NCI-H524 (cell line): ENCODE measurements at places on chromosomes 5 and 9.

GRCh38 chr5:34487159-34487879 is 168.8 kb upstream of the RAI14 start:
- no peak for DNase-seq

- DNase-seq: no peak
Measured at GRCh38 chr5:132438917-132439316, 51.7 kb downstream of the IRF1 start.

DNA sequence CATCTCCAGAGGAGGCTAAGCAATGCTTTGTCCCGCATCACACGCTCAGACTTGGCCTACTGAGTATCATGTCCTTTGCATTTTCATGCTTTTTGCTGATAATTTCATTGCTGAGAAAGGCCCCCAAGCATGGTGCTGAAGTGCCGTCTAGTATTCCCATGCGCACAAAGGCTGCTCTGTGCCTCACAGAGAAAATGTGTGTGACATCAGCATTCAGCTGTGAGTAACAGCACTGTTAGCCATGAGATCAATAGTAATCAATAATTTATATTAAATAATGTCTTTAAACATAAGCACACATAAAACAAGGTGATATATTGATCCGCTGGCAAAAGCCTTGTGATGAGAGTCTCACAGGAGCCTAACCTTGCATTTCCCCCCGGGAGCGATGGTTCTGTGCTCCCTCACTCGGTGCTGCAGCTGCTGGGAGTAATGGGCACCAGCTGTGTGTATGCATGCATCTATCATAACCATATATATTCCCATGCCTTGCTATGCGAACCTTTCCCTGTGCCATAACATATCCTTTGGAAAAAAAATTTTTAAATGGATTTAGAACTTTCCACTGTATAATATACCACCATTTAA is 50.4 kb upstream of the RNF130 start:
- no peak for DNase-seq

DNA sequence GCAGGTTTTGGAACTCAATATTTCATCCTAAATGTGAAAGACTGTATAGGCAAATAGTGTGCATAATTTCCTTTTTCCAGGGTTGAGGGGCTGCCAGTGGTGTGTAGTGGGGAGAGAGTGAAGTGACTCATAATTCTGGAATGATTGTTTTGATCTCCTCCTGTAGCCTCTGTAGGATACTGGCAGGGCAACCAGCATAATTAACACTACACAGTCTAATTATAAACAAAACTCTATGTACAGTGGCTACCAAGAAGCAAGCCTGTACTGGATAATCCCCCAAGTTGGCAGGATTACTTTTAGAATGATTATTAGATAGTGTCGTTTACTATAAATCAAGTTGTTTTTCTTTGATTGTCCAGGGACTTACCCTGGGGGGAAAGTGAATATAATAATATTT is 32.2 kb downstream of the LNPEP start:
- no peak for DNase-seq

DNA sequence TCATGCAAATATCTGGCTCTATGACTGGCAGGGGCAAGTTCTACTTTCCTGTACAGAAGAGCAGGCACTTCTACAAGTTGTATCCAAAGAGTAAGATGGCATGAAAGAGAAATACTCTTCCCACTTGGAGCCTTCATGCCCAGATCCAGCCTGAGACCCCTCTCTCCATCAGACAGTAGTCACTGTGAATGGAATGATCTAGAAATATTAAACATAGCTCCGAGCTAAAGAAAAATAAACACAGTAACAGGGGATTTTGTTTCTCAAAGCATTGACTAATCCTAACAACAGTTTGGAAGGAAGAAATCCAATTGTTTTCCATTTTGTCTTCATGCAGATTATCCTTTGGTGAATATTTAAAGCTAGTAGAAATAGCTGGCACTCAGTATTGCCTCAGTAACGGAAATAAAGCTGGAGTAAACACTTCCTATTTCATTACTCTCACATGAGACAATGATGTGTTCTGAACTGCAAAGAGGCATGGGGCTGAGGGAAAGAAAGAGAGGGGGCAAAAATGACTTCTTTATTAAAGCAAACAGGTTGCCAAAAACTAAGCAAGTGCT is 100.0 kb downstream of the SEMA5A start:
- DNase-seq: no peak

DNA sequence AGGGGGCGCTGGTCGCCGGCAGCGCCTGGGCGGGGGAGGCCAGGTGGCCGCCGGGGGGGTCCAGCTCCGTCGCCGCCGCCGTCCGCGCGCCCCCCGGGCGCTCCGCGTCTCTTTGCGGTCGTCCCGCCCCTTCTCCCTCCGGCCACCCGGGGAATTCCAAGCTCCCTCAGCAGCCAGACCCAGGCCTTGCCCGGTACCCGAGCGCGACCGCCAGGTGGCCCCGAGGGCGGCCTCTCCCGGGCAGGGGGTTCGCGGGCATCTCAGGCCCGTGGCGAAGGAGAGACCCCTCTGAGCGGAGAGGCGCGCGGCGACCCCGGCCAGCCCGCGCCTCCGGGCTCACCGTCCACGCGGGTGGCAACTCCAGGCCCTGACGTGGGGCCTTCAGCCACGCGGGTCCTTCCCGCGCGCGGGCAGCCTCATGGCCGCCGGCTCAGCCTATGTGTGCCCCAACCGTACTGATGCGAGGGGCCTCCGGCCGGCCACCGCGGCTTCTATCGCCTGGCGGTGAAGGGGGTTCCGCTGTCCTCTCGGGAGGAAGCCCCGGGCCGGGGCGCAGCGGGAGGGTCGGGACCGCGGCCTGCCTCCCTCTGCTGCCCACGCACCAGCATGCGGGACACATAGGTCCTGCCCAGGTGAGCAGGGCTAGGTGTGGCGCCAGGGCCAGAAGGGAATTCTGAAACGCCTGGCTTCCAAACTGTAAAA is 529 bp upstream of the NRARP start:
- DNase-seq: no peak

DNA sequence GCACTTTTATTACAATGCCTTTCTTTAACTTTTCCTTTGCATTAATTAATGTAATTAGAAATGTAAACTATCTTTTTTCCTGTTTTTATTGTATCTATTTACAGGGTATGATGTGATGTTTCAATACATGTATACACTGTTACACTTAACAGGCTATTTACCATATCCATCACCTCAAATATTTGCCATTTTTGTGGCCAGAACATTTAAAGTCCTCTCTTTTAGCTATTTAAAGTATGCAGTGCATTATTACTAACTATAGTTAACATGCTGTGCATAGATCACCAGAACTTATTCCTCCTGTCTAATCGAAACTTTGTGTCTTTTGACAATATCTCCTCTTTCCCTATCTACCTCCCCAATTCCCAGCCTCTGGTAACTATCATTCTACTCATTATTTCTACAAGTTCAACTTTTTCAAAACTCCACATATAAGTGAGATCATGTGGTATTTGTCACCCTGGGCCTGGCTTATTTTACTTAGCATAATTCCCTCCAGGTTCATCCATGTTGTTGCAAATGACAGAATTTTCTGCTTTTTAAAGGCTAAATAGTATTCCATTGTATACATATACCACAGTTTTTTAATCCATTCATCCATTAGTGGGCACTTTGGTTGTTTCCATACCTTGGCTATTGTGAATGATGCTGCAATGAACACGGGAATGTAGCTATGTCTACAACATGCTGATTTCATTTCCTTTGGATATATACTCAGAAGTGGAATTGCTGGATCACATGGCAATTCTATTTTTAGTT is 32.8 kb downstream of the OR2K2 start:
- DNase-seq: no peak

DNA sequence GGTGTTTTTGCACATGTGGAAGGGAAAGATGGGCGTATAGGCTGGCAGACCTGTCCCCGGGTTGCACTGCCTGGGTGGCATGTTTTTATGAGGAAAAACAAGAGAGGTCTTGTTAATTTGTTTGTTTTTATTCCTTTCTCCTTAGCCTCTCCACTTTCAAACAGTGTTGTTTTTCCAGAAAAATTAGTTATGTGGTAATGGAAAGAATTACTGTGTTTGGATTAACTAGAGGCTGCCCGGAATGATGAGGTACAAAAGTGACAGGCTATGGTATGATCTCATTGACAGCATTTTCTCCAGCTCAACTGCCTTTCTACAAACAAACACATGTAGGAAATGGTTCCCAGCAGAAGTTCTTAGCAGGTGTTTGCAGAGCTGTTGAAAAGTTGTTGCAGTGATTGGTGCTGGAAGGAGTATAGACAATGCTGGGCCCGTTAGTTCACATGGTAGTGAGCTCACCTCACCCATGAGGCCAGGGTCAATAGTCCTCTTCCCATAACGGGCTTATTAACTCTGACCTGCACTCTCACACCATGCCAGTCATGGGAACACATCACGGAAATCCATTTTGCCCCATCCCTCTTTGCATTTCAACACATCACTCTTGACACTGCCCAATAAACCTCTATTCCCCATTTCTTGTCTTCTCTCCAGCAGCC is 111.3 kb upstream of the SAP30L start:
- DNase-seq: no peak

GRCh38 chr5:176596689-176597416 is 13.1 kb downstream of the GPRIN1 start:
- DNase-seq: no peak

- no peak for DNase-seq
Measured at GRCh38 chr9:95752129-95752731, 123.3 kb upstream of the ERCC6L2 start.

DNA sequence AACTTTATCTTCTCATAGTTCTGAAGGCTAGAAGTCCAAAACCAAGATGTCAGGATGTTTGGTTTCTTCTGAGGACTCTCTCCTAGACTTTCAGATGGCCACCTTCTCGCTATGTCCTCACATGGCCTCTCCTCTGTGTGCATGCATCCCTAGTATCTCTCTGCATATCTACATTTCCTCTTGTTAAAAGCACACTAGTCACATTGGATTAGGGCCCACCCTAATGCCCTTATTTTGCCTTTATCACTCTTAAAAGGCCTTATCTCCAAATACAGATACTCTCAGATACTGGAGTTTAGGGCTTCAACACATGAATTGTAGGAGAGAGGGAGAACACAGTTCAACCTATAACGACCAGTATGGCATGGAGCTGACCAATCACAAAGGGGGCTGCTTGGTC is 151.7 kb downstream of the PRELID2 start:
- no peak for DNase-seq

DNA sequence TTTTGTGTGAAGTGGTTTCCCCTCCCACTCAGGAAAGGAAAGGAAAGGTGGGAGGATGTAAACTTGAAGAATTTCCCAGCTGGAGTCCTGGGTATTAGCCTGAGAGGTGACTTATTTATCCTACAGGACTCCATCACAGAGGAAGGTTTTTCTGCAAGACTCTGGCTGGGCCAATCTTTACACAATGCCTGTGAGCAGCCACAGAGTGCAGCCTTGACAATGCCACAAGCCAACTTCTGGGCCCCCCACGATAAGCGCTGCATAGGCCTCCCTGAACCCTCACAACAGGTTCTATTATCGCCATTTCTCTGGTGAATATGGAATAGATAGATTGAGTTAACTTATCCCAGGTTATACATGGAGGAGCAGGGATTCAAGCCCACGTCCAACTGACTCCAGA is 12.4 kb downstream of the TTC39B start:
- peak; percentile 61 for DNase-seq

DNA sequence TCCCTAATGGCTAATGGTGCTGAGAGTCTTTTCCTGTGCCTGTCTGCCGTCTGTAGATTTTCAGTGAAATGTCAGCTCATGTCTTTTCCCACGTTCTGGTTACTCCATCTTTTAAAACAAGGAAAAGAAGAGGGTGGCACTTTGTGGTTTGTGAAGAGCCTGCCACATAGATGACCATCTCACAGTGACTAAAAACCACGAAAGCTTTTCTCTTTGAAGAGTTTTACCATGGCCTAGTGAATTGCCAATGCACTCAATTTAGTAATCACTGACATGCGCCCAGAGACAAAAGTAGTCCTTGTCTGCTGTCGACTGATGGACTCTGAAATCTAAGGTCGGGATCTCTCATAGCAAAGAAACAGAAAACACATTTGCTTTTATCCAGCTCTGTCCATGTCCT is 50.4 kb downstream of the SPATA31C2 start:
- no peak for DNase-seq

GRCh38 chr5:123344816-123345426 is 78.3 kb downstream of the CEP120 start:
- DNase-seq: peak; percentile 9

DNA sequence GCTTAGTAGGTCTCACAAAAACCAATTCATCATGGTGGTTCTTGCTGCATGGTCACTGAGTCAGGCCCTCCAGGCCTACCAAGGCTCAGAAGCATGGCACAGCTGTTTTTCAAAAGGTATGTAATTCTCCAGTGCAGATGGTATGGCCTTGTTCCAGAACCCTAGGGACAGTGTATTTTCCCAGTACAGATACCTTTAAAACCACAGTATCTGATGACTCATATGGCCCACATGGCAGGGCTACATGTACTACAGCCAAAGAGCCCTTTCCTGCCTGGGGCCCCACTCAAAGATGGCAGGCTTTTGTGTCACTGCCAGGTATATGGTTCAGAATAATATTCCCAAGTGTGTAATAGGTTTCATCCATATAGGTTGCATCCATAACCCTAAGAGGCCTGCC is 16.5 kb downstream of the CSF2 start:
- peak; percentile 70 for DNase-seq

- DNase-seq: no peak
Measured at GRCh38 chr9:93020151-93020550, 38.4 kb upstream of the SUSD3 start.

GRCh38 chr9:76459694-76460635 is 983 bp downstream of the GCNT1 start:
- peak; percentile 27 for DNase-seq

DNA sequence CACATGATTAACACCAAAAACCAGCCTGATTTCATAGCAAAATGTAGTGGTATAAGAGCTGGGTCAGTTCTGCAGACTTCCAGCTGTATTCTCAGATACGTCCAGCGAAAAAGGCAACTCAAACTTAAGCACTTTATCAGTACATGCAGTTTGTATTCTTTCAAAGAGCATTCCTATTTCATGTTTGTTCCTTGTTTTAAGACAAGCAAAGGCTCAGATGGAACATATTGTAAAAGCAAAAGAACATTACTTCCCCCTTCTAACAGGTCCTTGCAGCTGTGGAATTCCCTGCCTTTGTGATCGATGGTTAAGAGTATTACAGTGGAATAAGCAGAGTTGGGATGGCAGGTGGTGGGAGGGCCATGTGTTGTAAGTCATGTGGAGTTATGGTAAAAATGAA is 86.3 kb upstream of the GRHPR start:
- DNase-seq: no peak

GRCh38 chr5:135222171-135222681 is 176.8 kb downstream of the MACROH2A1 start:
- DNase-seq: no peak

- DNase-seq: no peak
Measured at GRCh38 chr9:16271967-16272366, 598.5 kb downstream of the BNC2 start.

GRCh38 chr9:27183701-27184100 is 74.7 kb downstream of the TEK start:
- DNase-seq: no peak

- DNase-seq: no peak
Measured at GRCh38 chr5:81826128-81826527, 75.2 kb upstream of the SSBP2 start.

- DNase-seq: no peak
Measured at GRCh38 chr9:121483049-121483448, 16.6 kb downstream of the GGTA1 start.

- DNase-seq: no peak
Measured at GRCh38 chr9:78967596-78968217, 604.1 kb upstream of the TLE4 start.

GRCh38 chr5:134079748-134080581 is 34.5 kb upstream of the TCF7 start:
- no peak for DNase-seq
